GM23338 (cell line): ENCODE measurements at places on chromosomes 13 and 19. TPM values are rescaled to one million over a fixed set of nuclear protein-coding genes. Genes with fewer than 3 reads are reported as not detected.

Gene RTBDN
- 4.4 and 4.6 TPM in 2 replicates for polyA plus RNA-seq

Gene KASH5
- 0.44 TPM in 1 of 2 replicates, not detected in the other for polyA plus RNA-seq

Gene NPAS1
- polyA plus RNA-seq, result 9.7 and 9.8 TPM in 2 replicates

Gene TMIGD2
- polyA plus RNA-seq, result 0.24 and 0.79 TPM in 2 replicates

Gene PTH2
- 1.3 and 1.6 TPM in 2 replicates for polyA plus RNA-seq

Gene GPATCH1
- 11.5 and 12.0 TPM in 2 replicates for polyA plus RNA-seq

Gene USPL1
- polyA plus RNA-seq, result 9.4 and 12.4 TPM in 2 replicates

Gene GSK3A
- 17.7 and 19.2 TPM in 2 replicates for polyA plus RNA-seq

Gene ZNF320
- 13.6 TPM in 2 replicates for polyA plus RNA-seq

Gene LRRC4B
- 2.0 and 2.2 TPM in 2 replicates for polyA plus RNA-seq

Gene FBXO27
- polyA plus RNA-seq, result 13.7 and 15.4 TPM in 2 replicates

Gene LILRB1
- polyA plus RNA-seq, result 0.12 TPM in 1 of 2 replicates, not detected in the other

Gene MYO1F
- polyA plus RNA-seq, result 5.7 and 7.1 TPM in 2 replicates

Gene ZC3H13
- polyA plus RNA-seq, result 110 and 125 TPM in 2 replicates

Gene PDE4C
- 1.6 and 2.5 TPM in 2 replicates for polyA plus RNA-seq

Gene KRTDAP
- polyA plus RNA-seq, result 1.6 and 2.7 TPM in 2 replicates

Gene PLK5
- polyA plus RNA-seq, result 0.97 and 1.4 TPM in 2 replicates

Gene TEX26
- not detected in 2 replicates for polyA plus RNA-seq

Gene LPAR2
- 35.8 and 39.4 TPM in 2 replicates for polyA plus RNA-seq

Gene ZNF534
- polyA plus RNA-seq, result 0.23 and 1.0 TPM in 2 replicates

Gene CLEC17A
- polyA plus RNA-seq, result 0.21 TPM in 1 of 2 replicates, not detected in the other

Gene PSPN
- polyA plus RNA-seq, result 0.82 and 1.5 TPM in 2 replicates

Gene ZNF414
- 27.4 and 31.6 TPM in 2 replicates for polyA plus RNA-seq

Gene CRB3
- 11.8 and 16.6 TPM in 2 replicates for polyA plus RNA-seq

Gene PRR19
- polyA plus RNA-seq, result 4.1 and 5.6 TPM in 2 replicates

Gene KISS1R
- 0.78 and 1.0 TPM in 2 replicates for polyA plus RNA-seq

Gene ZNF540
- polyA plus RNA-seq, result not detected in 2 replicates

Gene SLC15A1
- polyA plus RNA-seq, result 1.3 and 1.6 TPM in 2 replicates

Gene DPY19L3
- 9.4 and 13.5 TPM in 2 replicates for polyA plus RNA-seq

Gene PROZ
- 0.21 and 0.53 TPM in 2 replicates for polyA plus RNA-seq

Gene RGL3
- polyA plus RNA-seq, result 48.8 and 49.2 TPM in 2 replicates
